ENCODE measurements at places on chromosomes 1 and 21.
A peak's percentile ranks its signal among the peaks of the same experiment; 100 is the strongest.

DNA sequence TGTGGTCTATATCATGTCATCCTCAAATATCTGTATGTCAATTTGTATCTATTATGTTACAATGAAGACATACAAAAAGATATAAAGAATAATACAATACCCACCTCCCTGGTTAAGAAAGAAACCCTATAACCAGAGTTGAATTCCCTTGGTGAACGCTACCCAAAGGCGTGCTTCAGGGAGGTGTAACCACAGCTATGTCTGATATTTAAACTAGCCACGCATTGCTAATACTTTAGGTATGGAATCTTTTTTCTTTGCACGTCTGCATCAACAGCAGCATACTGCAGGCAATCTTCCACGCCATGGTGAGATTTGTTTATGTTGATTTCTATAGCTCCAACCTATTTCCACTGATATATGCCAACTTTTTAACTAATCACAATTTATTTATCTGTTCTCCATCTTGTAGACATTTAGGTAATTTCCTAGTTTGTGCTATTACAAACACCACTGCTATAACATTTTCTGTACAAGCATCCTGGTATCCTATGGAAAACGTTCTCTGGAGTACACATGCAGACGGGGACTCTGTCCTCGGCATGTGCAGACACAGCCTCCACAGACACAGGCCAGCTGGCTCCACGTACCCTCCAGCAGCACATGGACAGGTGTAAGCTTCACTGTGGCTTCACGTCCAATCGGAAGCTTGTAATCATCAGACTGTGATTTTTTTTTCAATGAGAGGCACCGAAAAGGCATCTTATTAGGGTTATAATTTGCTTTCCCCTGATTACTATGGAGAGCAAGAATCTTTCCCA is 58.5 kb downstream of the HSF2BP start:
- no peaks in the 10 kb centered on the region for H3K27me3 ChIP-seq
- no peak overlapping the region for H3K4me3 ChIP-seq
- no peaks in the 10 kb centered on the region for H3K36me3 ChIP-seq
- DNase-seq: no peak

- no peak overlapping the region for H3K4me3 ChIP-seq
- H3K27ac ChIP-seq: no peak overlapping the region
- H3K27me3 ChIP-seq: peaks cover 46% of the 10 kb centered on the region
- no peaks in the 10 kb centered on the region for H3K36me3 ChIP-seq
Observed at GRCh38 chr1:153251562-153251961, 7.9 kb upstream of the LORICRIN start.

- peaks cover 2% of the 10 kb centered on the region for H3K27me3 ChIP-seq
- DNase-seq: no peak
- H3K36me3 ChIP-seq: no peaks in the 10 kb centered on the region
Observed at GRCh38 chr1:26350701-26351589, 3.0 kb downstream of the CRYBG2 start.

GRCh38 chr1:107457989-107458388 is 317.1 kb downstream of the NTNG1 start:
- H3K27me3 ChIP-seq: no peaks in the 10 kb centered on the region
- H3K4me3 ChIP-seq: no peak overlapping the region
- no peak for DNase-seq
- no peaks in the 10 kb centered on the region for H3K4me1 ChIP-seq
- no peak overlapping the region for H3K27ac ChIP-seq

DNA sequence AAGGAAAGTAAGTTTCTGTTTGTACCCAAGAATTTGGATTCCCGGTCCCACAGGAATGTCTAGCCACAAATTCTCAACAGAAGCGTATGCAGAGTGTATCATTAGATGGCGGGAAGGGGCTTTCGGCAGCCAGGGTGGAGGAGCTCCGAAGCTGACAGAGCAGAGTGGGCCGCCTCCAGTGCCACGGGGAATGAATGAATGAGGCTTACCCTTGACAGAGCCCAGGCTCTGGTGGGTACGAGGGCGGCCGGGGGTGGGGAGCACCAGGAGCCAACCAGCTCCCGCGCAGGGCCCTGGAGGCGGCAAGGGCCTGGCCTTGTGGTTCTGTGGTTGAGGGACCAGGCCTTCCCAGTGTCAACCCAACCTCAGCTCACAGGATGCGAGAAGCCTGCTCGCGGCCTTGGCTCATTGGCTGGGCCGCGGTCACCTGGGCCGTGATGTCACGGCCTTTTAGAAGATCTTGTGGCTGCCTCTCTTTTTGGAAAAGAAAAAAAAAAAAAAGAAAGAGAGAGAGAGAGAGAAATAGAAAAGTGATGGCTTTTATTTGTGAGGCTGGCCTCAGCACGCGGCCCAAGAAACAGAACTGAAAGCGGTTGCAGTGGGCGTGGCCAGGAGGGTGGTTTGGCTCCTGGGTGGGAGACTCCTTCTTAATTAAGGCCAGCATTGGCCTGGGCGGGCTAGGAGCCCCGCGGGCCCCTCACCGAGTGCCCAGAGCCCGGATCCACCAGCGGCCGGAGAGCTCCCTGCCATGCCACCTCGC is 34.9 kb upstream of the RUNX3 start:
- no peak for DNase-seq
- no peaks in the 10 kb centered on the region for H3K36me3 ChIP-seq
- H3K27ac ChIP-seq: no peak overlapping the region
- no peak overlapping the region for H3K4me3 ChIP-seq
- H3K27me3 ChIP-seq: peaks cover 29% of the 10 kb centered on the region

DNA sequence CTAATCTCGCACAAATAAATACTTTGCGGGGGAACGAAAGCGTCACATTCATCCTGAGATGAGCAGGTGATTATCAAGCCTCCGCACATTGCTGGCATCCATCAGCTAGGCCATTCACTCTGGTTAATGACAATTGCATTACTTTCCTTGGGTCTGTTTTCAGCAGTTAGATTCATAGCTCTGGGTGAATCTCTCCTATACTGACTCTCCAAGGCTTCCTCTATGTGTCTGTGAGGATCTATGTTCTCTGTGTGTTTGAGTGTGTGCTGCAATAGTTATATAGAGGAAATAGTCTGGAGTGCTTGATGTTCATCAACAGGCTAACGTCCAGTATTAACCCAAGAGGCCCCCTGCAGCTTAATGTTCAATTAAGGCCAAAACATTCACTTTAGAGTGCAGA is 133.0 kb upstream of the CTTNBP2NL start:
- H3K27me3 ChIP-seq: peaks cover 17% of the 10 kb centered on the region
- H3K36me3 ChIP-seq: no peaks in the 10 kb centered on the region
- no peak overlapping the region for H3K27ac ChIP-seq
- H3K4me3 ChIP-seq: no peak overlapping the region
- DNase-seq: no peak

- no peak overlapping the region for H3K4me3 ChIP-seq
- peaks cover 1% of the 10 kb centered on the region for H3K4me1 ChIP-seq
- H3K27me3 ChIP-seq: peaks cover 20% of the 10 kb centered on the region
- DNase-seq: no peak
Observed at GRCh38 chr21:34942911-34943310, 106.2 kb downstream of the RUNX1 start.

DNA sequence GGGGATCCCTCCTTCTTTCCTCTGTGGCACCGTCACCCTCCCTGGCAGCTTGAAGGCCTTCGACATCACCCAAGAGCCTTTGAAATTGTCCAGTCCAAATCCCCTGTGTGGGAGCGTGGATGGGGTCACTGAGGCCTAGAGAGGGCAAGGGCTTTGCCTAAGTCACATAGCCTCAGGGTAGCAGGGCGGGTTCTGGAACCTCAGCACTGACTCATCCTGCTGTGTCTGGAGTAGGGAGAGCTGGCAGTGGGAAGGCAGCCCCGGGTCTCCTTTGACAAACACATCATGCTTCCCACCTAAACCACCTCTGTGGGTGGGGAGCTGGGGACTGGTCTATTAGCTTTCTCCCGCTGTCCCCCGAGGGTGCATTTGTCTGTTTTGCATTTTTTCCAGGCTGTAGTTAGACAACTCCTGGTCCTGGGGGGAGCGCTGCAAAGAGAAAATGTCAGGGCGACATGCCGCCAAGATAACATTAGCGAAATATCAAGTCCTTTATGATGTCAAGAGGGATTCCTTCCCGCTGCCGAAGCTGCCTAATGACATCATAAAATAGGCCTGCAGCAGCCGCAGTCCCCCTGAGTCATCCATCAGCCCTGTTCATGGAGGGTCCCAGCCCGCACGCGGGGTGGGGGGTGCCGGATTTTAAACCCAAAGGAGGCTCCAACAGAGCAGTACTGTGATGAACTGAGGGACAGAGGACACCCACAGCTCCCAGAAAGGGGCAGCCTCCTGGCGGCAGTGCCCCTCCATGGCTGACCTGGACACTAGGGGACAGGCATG is 77.0 kb upstream of the POU3F1 start:
- H3K4me3 ChIP-seq: no peak overlapping the region
- H3K4me1 ChIP-seq: no peaks in the 10 kb centered on the region
- H3K27ac ChIP-seq: no peak overlapping the region
- no peak for DNase-seq
- peaks cover 22% of the 10 kb centered on the region for H3K27me3 ChIP-seq

DNA sequence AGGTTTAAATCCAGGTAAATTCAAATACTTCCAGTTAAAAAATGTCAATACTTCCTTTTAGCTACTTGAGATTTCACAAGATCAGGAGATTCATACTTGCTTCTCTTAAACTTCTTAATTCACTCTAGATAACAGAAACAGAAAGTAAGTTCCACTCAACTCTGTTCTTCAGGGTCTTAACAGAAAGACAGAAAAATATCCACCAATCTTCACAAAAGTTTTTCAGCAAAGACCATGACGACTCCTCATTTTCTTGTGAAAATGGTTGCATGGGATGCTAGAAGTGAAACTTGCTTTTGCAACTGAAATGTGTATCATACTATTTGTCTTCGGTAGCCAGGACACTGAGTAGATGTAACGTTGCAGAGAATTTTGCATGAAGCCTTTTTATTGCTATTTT is 12.3 kb upstream of the LRRC8C start:
- H3K4me3 ChIP-seq: no peak overlapping the region
- DNase-seq: no peak
- no peak overlapping the region for H3K27ac ChIP-seq
- no peaks in the 10 kb centered on the region for H3K27me3 ChIP-seq

- no peak for DNase-seq
- no peaks in the 10 kb centered on the region for H3K27me3 ChIP-seq
- H3K27ac ChIP-seq: no peak overlapping the region
- H3K36me3 ChIP-seq: no peaks in the 10 kb centered on the region
Observed at GRCh38 chr1:244160455-244161235, 109.6 kb downstream of the ZBTB18 start.

DNA sequence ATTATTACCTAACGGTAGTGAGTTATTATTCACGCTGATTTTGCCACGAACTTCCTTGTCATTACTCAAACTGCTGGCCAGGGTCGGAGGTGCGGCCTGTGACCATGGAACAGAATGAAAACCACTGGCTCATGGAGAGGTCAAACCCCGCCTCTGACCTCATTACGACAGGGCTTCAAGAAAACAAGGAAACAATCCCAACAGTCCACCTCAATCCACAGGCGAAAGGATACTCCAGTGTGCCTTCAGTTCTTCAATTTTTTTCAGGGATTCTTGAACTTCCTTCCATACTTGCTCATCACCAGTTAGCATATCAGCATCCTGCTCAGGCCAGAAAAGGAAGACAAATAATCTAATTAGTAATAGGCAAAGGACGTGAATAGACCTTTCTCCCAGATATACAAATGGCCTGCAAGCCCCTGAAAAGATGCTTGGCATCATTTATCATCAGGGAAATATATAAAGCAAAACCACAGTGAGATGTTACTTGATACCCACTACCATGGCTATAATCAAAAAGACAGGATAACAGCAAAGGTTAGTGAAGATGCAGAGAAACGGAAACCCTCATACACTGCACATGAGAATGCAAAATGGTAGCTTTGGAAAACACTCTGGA is 643.4 kb downstream of the SMYD3 start:
- H3K27me3 ChIP-seq: no peaks in the 10 kb centered on the region
- no peaks in the 10 kb centered on the region for H3K4me1 ChIP-seq
- no peaks in the 10 kb centered on the region for H3K36me3 ChIP-seq
- no peak overlapping the region for H3K4me3 ChIP-seq
- DNase-seq: no peak

GRCh38 chr1:205067031-205067430 is 17.2 kb downstream of the TMEM81 start:
- no peaks in the 10 kb centered on the region for H3K27me3 ChIP-seq
- no peaks in the 10 kb centered on the region for H3K36me3 ChIP-seq
- H3K4me3 ChIP-seq: no peak overlapping the region
- no peaks in the 10 kb centered on the region for H3K4me1 ChIP-seq
- DNase-seq: no peak
- H3K27ac ChIP-seq: no peak overlapping the region

- H3K36me3 ChIP-seq: no peaks in the 10 kb centered on the region
- H3K27ac ChIP-seq: no peak overlapping the region
- no peak for DNase-seq
- no peaks in the 10 kb centered on the region for H3K27me3 ChIP-seq
- no peak overlapping the region for H3K4me3 ChIP-seq
- H3K4me1 ChIP-seq: peaks cover 1% of the 10 kb centered on the region
Observed at GRCh38 chr1:58435376-58435775, 111.2 kb downstream of the OMA1 start.

- H3K4me1 ChIP-seq: no peaks in the 10 kb centered on the region
- H3K36me3 ChIP-seq: no peaks in the 10 kb centered on the region
- no peak for DNase-seq
- no peak overlapping the region for H3K27ac ChIP-seq
- H3K27me3 ChIP-seq: no peaks in the 10 kb centered on the region
Observed at GRCh38 chr21:20023193-20023592, 975.0 kb upstream of the NCAM2 start.

DNA sequence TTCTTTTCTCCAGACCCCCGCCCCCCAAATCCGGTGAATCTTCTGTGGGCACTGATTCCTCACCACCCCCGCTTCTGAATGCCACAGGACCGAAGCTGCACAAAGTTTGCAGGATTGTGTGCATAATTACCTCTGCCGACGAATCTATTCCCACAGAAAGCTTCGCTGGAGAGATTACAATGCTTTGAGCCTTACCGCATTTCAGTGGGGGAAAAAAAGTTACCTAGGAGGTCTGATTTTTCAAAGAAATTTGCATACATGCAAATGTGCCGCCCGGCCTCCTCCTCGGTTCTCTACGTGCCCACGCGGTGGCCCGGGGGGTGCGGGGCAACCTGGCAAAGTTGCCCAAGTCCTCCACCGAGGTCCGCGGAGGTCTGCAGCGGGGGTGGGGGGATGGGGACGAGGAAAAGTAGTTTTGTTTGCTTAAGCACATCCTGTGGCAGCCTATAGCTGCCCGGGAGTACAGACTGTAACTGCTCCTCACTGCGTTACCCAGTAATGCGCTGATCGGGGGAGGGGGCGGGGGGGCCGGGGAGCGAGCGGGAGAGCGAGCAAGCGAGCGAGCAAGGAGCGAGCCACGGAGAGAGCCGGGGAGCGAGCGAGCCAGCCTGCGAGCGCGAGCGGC is 563 bp upstream of the NFIA start:
- peak overlapping the region; percentile 24 for H3K27ac ChIP-seq
- peak overlapping the region; percentile 45 for H3K4me3 ChIP-seq
- H3K36me3 ChIP-seq: no peaks in the 10 kb centered on the region
- peaks cover 78% of the 10 kb centered on the region for H3K27me3 ChIP-seq

DNA sequence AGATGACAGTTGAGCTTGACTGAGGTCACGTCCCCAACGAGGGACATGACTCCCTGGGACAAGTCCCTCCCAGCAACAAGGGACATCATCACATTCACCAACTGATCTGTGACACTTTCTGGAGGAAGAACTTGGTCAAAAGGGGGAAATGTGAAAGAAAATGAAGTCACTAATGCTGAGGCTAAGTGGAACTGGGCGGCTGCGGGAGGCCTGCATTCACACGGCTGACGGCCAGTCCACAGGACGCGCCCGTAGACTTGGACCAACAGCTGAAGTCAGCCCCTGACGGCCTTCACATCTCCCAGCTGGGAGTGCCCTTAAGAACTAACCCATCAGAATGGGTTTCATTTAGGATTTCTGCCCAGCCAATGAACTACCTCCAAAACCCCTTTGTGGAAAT is 26.6 kb downstream of the POFUT2 start:
- H3K27ac ChIP-seq: no peak overlapping the region
- no peak overlapping the region for H3K4me3 ChIP-seq
- H3K36me3 ChIP-seq: peaks cover 18% of the 10 kb centered on the region
- H3K27me3 ChIP-seq: no peaks in the 10 kb centered on the region
